ENCODE measurements at places on chromosomes 5 and 9.

- DNase-seq = no peak
- no peaks in the 10 kb centered on the region for H3K4me1 ChIP-seq
- H3K4me3 ChIP-seq = no peak overlapping the region
- no peaks in the 10 kb centered on the region for H3K36me3 ChIP-seq
Measured at GRCh38 chr9:89519366-89519805, 21.5 kb upstream of the SEMA4D start.

DNA sequence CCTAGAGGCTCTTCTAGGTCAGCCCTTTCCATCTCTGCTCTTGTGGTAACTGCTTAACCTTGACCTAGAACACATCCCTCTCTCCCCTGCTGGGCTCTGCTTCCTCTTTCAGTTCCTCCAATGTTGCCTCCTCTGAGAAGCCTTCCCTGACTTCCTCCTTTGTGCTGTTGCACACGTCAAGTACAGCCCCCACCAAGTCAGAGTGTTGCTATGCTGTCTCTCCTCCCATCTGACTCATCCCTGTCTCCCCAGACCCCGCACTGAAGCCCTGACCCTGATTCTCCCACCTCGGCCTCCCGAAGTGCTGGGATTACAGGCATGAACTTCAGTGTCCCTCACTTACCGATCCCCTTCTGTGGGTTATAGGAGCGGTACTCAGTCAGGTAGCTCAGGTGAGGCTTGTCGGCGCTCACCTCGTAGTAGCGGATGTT, 10.4 kb upstream of the TRIM14 start:
- H3K4me3 ChIP-seq = no peak overlapping the region
- no peak for DNase-seq
- no peaks in the 10 kb centered on the region for H3K4me1 ChIP-seq
- no peaks in the 10 kb centered on the region for H3K27me3 ChIP-seq
- peaks cover 3% of the 10 kb centered on the region for H3K36me3 ChIP-seq

DNA sequence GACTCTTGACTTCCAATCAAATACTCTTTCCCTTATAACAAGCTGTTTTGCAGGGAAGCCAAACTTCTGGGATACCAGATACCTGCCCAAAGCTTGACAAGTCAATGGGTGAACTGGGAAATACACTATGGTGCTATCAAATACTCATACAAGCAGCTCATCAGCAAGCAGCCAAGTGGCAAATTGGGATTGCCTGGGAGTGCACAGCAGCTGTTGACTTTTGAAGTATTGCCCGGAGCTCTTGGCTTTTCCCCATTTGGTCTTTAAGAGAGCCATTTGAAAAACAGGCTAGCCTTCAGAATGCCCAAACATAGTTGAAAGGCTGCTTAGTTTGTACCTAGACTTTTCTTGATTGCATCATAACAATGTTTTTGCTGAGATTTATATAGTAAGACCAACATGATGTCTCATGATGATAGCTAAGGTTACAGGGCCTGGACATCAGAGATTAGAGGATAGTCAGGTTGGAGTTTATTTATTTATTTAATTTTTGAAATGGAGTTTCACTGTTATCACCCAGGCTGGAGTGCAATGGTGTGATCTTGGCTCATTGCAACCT, 210.1 kb upstream of the ZNF608 start:
- DNase-seq = no peak
- H3K4me3 ChIP-seq = no peak overlapping the region
- no peaks in the 10 kb centered on the region for H3K27me3 ChIP-seq
- no peaks in the 10 kb centered on the region for H3K4me1 ChIP-seq
- no peak overlapping the region for H3K27ac ChIP-seq

- no peaks in the 10 kb centered on the region for H3K27me3 ChIP-seq
- H3K36me3 ChIP-seq = no peaks in the 10 kb centered on the region
- H3K27ac ChIP-seq = peak overlapping the region; percentile 76
- no peak for DNase-seq
Measured at GRCh38 chr9:35520364-35520710, 30.4 kb downstream of the RUSC2 start.

DNA sequence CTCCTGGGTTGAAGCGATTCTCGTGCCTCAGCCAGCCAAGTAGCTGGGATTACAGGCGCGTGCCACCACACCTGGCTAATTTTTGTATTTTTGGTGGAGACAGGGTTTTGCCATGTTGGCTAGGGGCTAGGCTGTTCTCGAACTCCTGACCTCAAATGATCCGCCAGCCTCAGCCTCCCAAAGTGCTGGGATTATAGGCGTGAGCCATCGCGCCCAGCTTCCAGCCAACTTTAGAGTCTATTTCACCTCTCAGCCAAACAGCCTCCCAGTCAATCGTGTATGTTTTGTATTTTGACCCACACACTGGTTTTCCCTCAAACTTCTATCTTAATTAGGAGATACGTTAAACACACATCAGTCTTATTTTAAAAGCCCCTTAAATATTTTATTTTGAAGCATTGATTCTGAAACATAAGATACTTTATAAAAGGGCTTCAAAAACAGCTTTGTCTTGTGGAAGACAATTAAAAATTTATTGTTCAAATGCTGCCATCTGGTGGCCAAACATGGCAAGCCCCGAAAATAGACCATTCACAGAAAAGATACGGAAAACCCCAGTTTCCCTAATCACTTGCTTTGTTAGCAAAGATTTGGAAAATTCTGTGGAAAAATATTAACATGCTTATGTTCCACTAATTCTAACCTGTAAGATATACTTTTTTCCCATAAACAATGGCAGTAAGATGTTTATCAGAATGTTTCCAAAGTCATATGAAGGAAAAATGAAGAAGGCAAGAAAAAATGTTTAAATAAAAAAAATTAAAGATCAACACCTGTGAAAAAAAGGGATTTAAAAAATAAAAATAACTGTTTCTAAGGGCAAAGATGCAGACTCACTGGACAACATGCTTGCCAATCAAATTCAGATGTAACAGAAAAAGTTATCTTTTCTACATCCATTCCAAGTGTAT, 33.1 kb downstream of the APTX start:
- no peaks in the 10 kb centered on the region for H3K4me1 ChIP-seq
- no peak overlapping the region for H3K27ac ChIP-seq
- peak; percentile 35 for DNase-seq
- no peak overlapping the region for H3K4me3 ChIP-seq
- no peaks in the 10 kb centered on the region for H3K27me3 ChIP-seq

DNA sequence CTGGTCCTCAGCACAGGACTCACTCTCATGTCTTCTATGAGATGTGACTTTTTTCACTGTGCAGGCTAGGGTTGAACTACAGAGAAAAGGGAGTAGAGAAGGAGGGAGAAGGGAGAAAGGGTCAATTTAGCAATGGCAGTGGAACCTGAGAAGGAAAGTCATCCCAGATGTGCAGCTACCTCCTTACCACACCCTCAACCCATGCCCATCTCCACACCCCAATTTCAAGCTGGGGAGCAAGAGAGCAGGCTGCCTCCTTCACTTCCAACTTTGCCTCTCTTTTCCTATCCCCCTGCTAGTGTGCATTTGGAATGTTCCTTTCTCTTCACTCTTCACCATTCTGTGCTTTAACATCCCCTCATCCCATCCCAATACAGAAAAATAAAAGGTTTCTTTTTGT, 163.5 kb upstream of the MAP3K1 start:
- no peaks in the 10 kb centered on the region for H3K4me1 ChIP-seq
- no peak overlapping the region for H3K4me3 ChIP-seq
- H3K27me3 ChIP-seq = no peaks in the 10 kb centered on the region
- H3K27ac ChIP-seq = no peak overlapping the region
- no peak for DNase-seq

DNA sequence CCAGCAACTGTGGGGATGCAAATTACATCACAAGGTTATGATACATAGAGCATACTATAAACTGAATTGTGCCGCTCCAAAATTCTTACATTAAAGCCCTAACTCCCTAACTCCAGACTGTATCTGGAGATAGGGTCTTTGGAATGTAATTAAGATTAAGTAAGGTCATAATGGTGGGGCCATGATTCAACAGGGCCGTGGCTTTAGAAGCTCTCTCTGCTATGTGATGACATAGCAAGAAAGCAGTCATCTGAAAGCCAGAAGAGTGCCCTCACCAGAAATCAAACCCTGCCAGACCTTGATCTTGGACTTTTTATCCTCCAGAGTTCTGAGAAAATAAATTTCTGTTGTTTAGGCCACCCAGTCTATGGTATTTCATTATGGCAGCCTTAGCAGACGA, 123.9 kb downstream of the FBXL17 start:
- no peak for DNase-seq
- H3K36me3 ChIP-seq = no peaks in the 10 kb centered on the region
- H3K4me3 ChIP-seq = no peak overlapping the region
- no peak overlapping the region for H3K27ac ChIP-seq
- no peaks in the 10 kb centered on the region for H3K4me1 ChIP-seq
- no peaks in the 10 kb centered on the region for H3K27me3 ChIP-seq

DNA sequence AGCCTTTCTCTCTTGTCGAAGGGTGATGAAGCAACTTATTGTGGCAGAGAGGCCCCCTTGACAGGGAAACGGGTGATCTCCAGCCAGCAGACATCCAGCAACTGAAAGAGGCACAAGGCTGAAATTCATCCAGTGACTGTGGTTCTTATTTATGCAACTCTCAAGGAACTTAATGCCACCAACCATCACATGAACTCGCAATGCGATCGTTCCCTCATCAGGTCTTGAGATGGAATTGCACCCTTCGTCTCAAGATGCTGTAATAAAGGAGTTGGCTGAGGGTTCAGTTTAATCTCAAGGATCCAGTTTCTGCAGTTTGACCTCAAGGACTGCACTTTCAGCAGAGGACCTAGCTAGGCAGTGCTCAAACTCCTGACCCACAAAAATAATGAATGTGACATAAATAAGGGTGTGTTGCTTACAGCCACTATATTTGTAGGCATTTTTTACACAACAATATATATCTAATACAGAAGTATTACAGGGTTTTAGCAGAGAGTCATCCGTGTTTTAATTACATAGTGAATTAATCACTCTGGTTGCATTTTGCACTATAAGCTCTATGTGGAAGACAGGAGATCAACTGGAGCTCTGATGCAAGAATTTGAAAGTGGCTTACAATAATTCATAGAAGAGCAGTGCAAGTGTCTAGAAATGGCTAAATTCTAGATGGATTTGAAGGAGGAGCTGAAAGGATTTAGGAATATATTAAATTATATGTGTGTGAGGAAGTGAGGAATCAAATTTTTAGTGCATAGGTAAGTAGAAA, 957.8 kb upstream of the CTNND2 start:
- H3K27ac ChIP-seq = no peak overlapping the region
- no peaks in the 10 kb centered on the region for H3K4me1 ChIP-seq
- H3K4me3 ChIP-seq = no peak overlapping the region
- no peaks in the 10 kb centered on the region for H3K27me3 ChIP-seq
- no peak for DNase-seq
- H3K36me3 ChIP-seq = no peaks in the 10 kb centered on the region

- no peak overlapping the region for H3K27ac ChIP-seq
- DNase-seq = no peak
- H3K4me3 ChIP-seq = no peak overlapping the region
- no peaks in the 10 kb centered on the region for H3K36me3 ChIP-seq
- no peaks in the 10 kb centered on the region for H3K27me3 ChIP-seq
- H3K4me1 ChIP-seq = no peaks in the 10 kb centered on the region
Measured at GRCh38 chr5:127227881-127228280, 62.7 kb upstream of the MEGF10 start.
